ENCODE measurements at places on chromosomes 3 and 15. TPM values are rescaled to one million over a fixed set of nuclear protein-coding genes. Genes with fewer than 3 reads are reported as not detected.

DNA sequence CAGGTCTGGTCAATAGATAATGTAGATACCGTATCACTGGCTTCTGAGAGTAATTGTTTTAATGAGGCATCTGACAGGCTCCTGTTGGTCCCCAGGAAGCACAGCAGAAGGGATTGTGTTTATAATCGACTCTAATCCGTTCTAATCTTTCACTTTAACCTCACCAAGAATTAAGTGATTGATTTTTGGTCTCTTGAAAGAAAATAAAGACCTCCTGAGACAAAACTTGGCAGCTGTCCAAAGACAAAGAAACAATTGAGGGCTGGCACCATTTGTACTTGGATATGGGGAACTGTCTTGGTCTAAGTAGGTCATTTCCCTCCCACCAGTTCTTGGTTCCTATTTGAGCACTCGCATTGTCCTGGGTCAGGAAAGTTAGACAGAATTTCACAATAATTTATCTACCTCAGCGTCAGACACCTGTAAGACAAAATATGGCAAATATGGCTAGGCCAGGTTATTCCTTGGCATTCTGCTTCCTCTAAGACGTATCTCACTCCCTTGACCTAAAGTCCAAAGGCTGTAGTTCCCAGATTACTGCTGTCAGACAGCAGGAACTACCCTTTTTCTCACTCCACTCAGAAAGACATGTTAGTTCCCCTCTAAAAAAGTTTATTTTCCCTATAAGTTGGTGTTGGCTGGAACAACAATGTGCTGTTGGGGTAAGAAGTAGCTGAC, 22.7 kb upstream of the CD96 start:
- no peak for DNase-seq

Gene RHCG
- 0.60 TPM for total RNA-seq

Gene PLA2G4E
- not detected for total RNA-seq

Gene RASA2
- total RNA-seq, result 18.4 TPM

DNA sequence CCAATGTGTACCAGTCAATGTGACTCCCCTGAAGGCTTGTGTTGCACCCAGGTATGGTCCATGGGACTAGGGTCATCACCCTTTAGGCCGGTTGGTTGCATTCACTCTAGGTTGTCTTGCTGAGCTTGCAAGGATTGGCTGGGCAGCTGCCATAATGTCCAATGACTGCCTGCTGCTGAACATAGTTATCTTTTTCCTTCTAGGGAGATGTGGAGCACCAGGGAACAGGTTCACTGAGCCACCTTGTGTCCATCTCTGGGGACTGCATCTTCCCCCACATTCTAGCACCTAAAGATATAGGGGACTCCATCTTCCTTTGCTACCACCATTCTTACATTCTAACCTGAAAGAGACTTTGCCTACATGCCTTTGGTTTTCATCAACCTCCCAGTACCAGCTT, 580.4 kb upstream of the TBL1XR1 start:
- peak; percentile 28 for DNase-seq

Gene CELF6
- not detected for total RNA-seq

DNA sequence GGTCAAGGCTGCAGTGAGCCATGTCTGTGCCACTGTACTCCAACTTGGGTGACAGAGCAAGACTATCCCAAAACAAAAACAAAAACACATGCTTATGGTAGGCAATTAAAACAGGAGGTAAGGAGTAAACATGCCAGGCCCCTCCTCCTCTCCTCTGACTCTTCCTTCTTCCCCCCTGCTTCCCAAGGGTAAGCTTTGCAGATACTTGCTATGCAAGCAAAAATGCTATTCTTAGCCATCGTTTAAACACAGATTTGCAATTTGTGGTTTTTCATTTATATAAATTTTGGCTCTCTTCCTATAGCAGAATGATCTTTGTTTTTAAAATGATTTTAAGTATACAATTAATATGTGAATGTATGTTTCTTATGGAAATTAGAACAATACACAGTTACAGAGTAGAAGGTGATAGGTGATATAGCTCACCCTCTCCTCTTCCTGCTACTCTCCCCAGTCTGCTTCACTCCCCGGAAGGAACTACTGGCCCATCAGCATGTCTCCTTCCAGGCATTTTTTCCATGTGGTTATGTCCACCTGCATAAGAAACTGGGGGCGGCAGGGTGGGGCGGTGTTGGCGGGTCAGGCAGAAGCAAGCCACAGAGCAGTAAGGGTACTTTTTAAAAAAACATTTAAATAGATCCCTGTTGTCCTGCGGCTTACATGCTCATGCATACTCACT, 42.1 kb downstream of the IGF1R start:
- no peak for DNase-seq

All from PC-9 (cell line).